MM.1S (cell line): ENCODE measurements at places on chromosomes 7 and 10.

DNA sequence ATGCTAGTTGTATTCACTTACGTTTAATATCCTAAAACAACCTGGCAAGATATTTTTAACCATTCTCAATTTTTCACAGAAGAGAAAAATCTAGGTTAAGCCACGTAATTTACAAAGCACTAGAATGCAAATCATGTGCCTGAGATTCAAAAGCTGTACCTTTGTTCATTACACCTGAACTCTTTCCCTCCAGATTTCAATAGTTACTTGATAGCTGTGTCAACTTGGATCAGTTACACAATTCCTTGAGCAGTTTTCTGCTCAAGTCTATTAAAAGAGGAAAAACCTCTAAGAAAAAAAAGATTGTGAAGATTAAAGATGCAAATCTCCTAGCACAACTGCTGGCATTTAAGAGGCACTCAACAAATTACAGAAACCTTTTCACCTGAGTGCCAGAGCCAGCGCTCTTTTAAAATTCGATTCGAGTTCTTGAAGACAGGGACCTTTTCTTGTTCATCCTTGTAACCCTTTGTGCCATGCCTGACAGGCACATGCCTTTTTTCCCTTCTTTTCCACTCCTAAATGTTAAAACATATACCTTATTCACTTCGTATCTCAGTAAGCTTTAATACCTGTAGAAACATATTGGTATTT is 886 bp downstream of the NSUN6 start:
- peak overlapping the region; percentile 70; the same call in 1 of the 2 replicates for H3K27ac ChIP-seq
- H3K4me3 ChIP-seq = peak overlapping the region; percentile 82
- peaks cover 11% of the 10 kb centered on the region for H3K4me1 ChIP-seq
- H3K36me3 ChIP-seq = no peaks in the 10 kb centered on the region; the same call in 1 of the 2 replicates

DNA sequence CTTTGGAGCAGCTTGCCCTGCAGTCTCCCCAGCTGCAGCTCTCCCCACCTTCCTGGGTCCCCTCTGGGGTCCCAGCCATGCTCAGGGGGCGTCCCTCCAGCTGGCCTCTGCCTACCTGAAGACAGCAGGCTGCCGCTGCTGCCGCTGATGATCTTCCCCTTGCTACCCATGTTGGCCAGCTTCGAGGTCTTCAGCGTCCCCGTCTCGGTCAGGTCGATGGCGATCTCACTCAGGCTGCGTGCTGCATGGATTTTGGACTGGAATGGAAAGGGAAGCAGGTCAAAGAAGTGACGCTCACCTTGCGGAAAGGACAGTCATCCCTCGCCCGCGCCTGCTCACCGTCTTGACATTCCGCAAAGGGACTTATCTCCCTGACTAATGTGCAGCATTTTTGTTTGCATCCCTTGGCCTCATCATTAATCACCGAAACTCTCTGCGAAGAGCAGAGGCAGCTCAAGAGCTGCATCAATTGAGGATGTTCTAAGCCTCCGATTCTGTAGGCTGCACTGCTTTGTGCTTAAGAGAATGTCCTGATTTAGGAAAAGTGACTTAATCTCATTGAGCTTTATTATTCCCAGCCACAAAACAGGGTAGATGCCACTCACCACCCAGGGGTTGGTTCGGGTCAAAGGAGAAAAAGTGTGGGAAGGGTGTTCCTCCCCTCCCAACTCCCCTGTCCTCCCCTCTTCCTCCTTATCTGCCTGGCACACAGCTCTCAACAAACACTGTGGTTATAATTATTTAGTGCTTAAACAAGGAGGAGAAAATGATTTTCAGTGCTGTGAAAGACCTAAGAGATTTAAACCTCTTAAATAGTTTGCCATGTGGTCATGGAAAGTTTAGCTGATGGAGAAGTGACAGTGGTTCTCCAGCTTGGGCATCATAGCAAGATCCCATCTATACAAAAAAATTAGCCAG is 107.3 kb downstream of the PRPF18 start:
- no peaks in the 10 kb centered on the region for H3K4me1 ChIP-seq
- no peak overlapping the region for H3K27ac ChIP-seq
- H3K36me3 ChIP-seq = no peaks in the 10 kb centered on the region
- H3K27me3 ChIP-seq = no peaks in the 10 kb centered on the region
- H3K4me3 ChIP-seq = no peak overlapping the region
- DNase-seq = no peak

DNA sequence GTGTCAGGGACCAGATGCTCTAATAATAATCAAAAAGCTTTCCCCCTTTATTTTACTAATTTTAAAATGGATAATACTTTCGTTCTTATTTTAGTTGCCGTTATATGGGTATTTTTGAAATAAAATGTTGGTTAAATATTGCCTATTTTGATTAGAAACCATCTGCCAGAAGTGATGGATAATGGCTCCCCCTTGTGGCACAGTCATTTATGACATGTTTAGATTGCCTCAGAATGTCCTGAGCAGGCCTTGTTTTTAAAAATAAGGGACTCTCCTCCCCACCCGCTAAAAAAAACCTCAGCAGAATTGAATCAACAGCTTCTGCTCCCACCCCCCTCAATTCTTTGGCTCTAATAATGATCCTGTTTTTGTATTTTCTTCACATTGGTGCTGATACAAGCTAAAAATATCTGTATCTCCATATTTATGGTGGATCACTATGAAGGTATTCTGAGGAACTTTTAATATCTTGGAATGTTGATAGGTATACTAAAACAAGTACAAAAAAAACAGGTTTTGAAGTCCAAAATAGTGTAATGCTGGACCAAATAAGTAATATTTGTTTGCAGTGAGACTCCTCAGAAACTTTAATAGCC is 38.8 kb downstream of the TMEM60 start:
- H3K4me3 ChIP-seq = no peak overlapping the region
- peaks cover 7% of the 10 kb centered on the region; the same call in 1 of the 2 replicates for H3K4me1 ChIP-seq
- H3K36me3 ChIP-seq = no peaks in the 10 kb centered on the region
- H3K27ac ChIP-seq = no peak overlapping the region
- no peaks in the 10 kb centered on the region for H3K27me3 ChIP-seq

DNA sequence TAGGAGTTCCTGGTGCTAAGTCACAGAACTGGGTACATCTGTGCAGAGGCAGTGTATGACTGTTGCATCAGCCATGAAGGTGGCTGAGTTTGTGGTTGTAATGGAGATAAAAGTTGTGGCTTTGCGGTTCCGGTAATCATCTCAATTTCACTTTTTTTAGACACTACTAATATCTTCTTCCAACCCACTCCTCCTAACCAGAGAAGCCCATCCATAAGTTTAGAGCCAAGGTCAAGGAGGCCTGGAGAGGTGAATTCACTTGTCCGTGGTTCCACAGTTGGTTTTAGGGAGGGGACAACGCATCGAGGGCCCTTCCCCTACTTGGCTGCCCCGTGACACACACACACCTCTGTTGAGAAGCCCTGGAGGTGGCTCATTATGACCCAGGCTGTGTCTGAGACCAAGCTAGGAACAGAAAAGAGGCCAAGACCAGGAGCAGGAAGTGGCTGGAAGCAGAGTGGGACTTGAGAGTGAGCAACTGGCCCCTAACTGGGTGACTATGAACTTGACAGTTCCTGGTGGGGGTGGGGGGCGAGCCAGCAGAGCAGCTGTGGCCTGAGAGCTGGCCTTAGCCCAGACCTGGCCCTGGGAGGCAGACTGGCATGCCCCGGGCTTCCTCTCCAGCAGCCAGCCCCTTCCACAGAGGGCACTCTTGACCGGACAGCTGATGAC is 66.8 kb upstream of the COL13A1 start:
- H3K4me3 ChIP-seq = no peak overlapping the region
- DNase-seq = peak; percentile 54

DNA sequence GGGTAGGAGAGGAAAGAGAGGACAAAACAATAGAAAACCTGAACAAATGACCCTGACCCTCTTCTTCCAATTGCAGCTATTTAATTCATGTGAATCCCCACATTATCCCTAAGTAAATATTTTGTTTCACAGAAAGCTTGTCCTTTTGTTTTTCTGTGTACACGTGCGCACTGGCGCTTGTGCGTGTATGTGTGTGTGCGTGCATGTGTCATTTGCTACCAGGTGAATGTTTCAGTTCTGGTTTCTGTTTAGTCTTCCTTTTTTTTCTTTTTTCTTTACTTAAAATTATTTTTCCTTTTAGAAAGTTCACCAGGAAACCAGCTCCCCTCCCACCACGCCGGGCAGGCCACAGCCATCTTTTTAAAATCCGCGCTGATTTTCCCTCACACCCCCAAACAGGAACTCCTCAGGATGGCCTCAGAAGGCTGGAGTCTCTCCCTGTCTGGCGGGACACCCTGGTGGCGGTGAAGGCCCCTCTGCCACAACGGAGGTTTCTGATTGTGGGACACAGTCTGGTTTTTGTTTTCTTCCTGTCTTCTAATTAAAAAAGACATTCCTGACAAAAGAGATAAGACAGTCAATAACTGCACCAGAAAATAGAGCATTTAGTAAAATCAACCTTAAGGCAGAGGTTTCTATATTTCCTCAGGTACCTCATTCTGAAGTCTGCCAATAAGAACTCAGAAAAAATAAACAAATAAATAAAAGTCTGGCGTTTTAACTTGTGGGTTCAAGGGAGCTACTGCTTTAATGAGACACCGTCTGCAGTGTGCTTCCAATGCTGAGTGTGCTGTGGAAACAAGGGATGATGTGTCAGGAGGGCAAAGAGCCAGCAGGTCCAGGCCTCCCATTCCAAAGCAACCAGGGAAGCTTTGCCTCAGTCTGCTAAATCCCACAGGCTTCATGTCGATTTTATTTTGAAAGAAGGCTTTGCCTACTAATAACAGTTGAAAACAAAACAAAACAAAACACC is 17.4 kb downstream of the IRF5 start:
- peak overlapping the region; percentile 92 for H3K27ac ChIP-seq
- H3K4me1 ChIP-seq = peaks cover 37% of the 10 kb centered on the region

DNA sequence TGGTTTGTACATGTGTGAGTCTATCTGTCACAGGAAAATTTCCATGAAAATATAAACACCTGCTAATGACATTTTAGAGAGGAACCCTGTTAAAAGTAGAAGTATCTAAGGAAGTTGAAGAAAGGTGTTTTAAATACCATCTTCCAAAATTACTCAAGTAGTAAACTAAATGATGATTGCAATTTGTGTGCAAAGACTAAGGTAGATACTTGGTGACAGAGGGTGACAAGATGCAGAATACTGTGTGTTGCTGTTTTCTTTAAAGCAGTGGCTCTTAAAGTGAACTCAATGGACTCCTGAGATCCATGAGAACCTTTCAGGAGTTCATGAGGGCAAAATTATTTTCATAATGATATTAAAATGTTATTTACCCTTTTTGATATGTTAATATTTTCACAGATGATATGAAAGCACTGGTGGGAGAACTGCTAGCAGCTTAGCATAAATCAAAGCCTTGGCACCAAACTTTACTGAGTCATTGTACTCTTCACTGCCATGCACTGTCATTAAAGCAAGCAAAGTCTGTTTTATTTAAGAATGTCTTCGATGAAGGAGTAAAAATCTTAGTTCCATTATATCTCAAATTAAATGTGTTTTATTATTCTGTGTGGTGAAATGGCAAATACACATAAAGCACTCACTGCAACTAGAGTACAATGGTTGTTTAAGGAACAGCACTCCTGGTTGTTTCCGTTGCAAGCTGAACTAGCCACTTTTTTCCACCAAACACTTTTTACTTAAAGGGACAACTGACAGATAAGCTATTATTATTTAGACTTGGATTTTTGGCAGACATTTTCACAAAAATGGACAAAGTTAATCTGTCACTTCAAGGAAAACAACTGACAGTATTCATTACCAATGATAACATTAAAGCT is 133.7 kb downstream of the LRRN3 start:
- no peaks in the 10 kb centered on the region for H3K36me3 ChIP-seq
- H3K4me3 ChIP-seq = no peak overlapping the region
- no peaks in the 10 kb centered on the region for H3K27me3 ChIP-seq
- no peaks in the 10 kb centered on the region for H3K4me1 ChIP-seq
- no peak for DNase-seq
- H3K27ac ChIP-seq = no peak overlapping the region

DNA sequence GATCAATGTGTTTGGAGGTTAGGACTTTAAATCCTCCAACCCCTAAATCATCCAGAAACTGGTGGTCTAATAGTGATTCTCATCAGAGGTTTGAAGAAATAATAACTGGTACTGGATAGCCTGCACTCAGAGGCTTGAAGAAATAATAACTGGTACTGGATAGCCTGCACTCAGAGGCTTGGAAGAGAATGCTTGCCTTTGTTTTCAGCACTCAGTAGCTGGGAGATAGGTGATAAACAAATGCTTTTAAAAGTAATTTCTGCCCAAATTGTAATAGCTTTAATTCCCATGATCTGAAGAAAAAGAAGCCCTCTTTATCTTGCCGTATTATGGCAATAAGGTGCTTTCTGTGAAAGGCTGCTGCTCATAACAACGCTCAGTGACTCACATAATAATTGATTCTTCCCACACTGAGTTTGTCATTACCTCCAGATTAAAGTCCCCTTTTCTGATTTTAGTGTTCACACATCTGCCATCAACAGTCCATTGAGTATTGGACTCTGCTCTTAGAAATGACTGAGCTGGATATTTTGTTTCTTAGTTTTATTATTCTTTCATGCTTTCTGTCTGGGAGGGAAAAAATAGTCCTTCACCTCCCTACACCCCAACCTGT is 112.3 kb upstream of the PHYHIPL start:
- H3K36me3 ChIP-seq = no peaks in the 10 kb centered on the region
- no peak overlapping the region for H3K27ac ChIP-seq
- H3K4me3 ChIP-seq = no peak overlapping the region
- no peaks in the 10 kb centered on the region for H3K4me1 ChIP-seq
- no peak for DNase-seq
- H3K27me3 ChIP-seq = no peaks in the 10 kb centered on the region

GRCh38 chr10:12188656-12189055 is 7.0 kb downstream of the NUDT5 start:
- no peak for DNase-seq
- no peaks in the 10 kb centered on the region for H3K36me3 ChIP-seq

- H3K36me3 ChIP-seq = no peaks in the 10 kb centered on the region
- no peak for DNase-seq
These were observed 182.8 kb downstream of the ZWINT start for GRCh38 chr10:56178210-56178609.

DNA sequence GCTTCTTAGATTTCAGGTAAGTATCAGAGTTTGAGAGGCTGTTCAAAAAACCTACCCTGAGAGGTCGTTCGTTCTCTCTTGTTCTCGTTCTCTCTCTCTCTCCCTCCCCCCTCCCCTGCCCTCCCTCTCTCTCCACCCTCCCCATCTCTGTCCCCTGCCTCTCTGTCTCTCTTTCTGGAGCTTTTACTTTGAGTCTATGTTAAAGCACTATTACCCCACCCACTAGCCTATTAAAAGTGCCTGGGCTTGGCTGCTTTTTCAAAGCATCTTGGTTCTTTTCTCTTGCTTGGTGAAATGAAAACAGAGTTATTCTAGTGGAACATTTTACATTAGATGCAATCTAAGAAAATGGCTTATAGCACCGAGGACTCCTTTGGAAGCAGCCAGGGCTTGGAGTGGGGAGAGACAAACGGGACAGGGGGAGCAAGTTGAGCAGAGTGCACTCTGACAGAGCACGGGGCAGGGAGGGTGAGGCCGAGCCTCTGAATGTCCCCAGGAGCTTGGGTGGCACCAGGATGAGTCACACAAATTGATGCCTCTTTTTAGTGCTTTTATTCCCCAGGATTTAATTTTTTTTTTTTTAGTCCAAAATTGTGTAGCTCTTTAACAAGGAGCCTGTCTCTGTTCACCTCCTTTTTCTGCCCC is 134.3 kb downstream of the CFAP58 start:
- H3K36me3 ChIP-seq = no peaks in the 10 kb centered on the region
- DNase-seq = no peak
- H3K27ac ChIP-seq = no peak overlapping the region
- H3K4me1 ChIP-seq = no peaks in the 10 kb centered on the region
- no peak overlapping the region for H3K4me3 ChIP-seq
- H3K27me3 ChIP-seq = no peaks in the 10 kb centered on the region
